ENCODE measurements at places on chromosomes 6 and 20.

DNA sequence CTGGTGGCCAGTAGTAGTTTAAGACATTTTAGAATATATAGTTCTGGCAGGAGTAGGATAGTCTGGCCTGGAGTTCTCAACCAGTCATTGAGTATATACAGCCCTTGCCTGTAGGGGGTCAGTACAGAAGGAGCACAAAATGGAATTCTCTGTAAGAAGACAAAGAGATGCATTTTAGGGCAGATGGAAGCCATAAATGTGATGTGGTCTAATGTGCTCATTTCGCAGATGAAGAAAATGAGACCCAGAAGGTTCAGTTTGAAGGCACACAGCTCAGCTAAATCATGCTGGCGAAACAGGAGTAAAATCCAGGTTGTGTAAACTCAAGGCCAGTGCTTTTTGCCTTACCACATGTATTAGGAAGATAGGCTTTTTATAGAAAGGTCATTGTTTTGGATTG lies 29.6 kb downstream of the QKI start:
- no peak for DNase-seq

DNA sequence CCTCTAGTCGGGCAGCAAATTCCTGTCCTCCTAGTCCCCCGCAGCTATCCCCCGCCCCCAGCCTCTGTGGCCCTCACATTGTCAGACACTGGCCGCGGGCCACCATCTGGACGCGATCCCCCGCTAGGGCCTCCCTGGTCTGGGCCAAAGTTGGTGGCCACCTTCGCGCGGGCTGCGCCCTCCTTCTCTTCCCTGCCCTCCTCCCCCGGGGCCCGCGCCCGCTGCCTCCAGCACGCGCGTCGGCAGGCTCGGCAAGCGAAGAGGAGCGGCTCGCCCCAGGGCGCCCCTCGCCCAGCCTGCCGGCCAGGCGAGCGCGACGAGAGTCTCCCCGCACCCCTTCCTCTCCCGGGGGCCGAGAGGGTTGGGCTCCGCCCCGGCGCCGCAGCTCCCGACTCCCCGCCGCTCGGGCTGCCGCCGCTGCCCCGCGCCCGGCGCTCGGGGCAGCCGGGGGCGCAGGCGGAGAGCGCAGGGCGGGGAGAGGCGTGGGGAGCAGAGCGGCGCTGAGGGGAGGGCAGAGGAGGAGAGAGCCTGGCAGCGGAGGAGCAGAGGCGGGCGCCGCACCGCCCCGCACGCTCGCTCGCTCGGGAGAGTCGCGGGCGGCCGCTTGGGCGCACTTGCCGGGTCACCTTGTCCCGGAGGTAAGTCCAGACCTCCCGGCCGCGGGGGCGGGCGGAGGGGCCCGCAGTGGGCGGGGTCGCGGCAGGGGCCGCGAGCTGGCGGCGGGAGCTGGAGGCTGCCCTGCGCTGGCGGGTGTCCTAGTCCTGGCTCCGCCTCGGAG lies at the start of gene SYNDIG1:
SYNDIG1 (plus strand) TSS at position 514 of the 778 bp plus-strand sequence. CDS start 73,469 bp downstream, outside the sequence.
- no peak for DNase-seq

- no peak for DNase-seq
Measured at GRCh38 chr6:137968901-137969300, 101.8 kb downstream of the TNFAIP3 start.

DNA sequence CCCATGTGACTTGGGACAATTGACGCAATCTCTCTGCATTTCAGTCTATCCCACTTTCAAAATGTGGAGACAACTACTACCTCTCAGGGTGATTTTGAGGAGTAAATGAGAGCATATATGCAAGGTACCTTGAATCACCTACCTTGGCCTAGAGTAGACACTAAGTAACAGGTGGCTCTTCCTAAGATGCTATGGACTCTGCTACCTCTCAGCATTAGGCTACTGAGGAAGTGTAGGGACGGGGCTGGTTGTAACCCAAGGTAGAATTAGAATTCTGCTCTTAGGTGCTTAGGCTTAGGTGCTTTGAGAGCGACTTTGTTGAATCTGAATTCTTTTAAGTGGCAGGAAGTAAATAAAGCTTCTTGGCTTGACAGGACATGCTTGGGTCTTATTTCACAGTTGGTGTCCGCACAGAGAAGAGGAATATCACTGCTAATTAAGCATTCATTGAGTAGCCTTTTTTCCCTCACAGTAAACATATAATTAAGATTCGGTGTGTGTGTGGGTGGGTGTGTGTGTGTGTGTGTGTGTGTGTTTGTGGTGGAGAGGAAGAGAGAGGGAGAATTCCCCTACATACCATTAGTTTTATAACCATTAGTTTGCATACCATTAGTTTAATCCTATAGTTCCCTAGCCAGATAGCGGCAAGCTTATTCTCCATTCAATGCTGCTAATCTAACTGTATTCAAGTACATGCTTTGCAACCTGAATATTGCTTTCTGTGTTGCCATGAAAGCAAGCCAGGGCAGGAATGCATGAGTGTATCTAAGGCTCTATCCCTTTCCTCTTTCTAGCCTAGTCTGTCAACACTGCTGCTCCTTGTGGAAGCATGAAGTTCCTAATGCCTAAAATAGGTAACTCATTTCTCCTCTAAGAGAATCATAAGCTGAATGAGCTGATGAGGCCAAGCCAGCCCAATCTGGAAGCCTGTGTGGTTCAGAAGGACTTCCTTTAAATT lies 112.5 kb downstream of the IPCEF1 start:
- DNase-seq: no peak

All from stimulated activated CD8-positive, alpha-beta memory T cell treated with anti-CD3 and anti-CD28 coated beads, Interleukin-15, amount 100 ng/mL, for 4 hours (primary cell).